Left renal cortex interstitium (tissue), 4 donors: ENCODE measurements at places on chromosomes 5 and 9. TPM values are rescaled to one million over a fixed set of nuclear protein-coding genes. Genes with fewer than 3 reads are reported as not detected.

DCTN3 gene
- 103 TPM for polyA plus RNA-seq

PMPCA gene
- 55.5 TPM for polyA plus RNA-seq

GRCh38 chr9:33472881-33473615 is 676 bp downstream of the NOL6 start:
- no peak for DNase-seq

GRCh38 chr9:122463828-122464632 is 13.7 kb downstream of the OR1J1 start:
- no peak for DNase-seq

DNA sequence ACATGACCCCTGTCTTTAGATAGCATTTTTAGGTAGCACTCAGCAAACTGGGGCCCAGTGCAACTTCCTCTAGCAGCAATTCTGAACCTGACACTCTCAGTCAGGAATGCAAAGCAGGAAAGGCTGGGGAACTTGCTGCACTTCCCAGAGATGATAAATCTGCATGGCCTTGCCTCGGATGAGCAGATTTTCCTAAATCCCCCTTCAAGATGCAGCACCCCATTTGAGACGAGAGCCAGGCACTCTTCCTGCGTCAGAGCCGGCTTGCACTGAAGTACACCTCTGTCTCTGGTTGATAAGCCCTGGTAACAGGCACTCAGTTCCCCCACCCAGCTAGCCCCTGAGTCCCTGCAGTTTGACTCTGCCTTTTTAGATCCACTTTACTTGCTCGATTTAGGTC is 296.7 kb upstream of the PANK3 start:
- DNase-seq: no peak

DNA sequence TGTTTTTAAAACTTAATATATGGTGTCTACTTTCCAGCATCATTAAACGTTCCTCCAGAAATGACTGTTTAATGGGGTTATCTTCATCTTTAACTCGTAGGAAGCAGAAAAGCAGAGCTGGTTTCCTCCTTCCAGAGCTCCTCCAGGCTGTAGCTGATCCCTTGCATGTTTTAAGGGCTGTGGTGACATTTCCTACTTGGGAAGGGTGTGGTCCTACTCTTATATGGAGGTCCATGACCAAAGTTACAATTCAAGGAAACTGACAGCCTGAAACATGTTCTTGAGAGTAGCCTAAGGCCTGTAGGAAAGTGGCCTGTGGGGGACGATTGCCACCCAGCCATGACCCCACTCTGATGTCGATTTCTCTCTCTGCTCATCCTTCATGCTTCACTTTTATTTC is 297.1 kb downstream of the GADD45G start:
- DNase-seq: no peak

- DNase-seq: no peak
These were observed 148.6 kb downstream of the CDH9 start for GRCh38 chr5:26889815-26890214.

- DNase-seq: no peak
These were observed 56.5 kb downstream of the RXRA start for GRCh38 chr9:134382733-134383132.

DNA sequence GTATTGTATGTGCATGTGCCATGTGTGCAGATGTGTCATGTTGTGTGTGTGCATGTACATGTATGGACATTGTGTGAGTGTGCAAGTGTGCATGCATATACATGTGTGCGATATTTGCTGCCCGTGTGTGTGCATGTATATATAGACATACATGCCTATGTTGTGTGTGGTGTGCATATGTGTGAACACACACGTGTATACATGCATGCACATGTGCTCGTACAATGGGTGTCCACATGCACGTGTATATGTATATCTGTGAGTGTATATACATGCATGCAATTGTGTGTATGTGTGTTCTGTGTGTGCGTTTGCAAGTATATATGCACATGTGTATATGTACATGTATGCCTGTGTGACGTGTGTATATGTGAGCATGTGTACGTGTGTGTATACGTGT is 3.0 kb upstream of the SLC6A18 start:
- no peak for DNase-seq
